Activated naive CD8-positive, alpha-beta T cell treated with anti-CD3 and anti-CD28 coated beads, Interleukin-2, amount 10 ng/mL, durations not matched to agents 7 days and 5 days (primary cell): ENCODE measurements at places on chromosomes 5 and 9.

GRCh38 chr5:82918311-82919031, 158.7 kb downstream of the TMEM167A start:
- DNase-seq, result no peak

DNA sequence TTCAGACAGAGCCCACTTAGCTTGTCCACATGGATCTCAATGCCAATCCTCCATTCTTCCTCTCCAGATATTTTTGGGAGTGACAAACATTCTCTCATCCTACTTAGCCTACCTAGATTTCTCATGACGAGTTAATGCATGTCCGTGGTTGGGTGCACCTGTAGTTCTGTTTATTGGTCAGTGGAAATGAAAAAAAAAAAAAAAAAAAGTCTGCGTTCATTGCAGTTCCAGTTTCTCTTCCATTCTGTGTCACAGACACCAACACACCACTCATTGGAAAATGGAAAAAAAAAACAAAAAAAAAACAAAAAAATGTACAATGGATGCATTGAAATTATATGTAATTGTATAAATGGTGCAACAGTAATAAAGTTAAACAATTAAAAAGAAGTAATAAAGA, 59.0 kb downstream of the BASP1 start:
- no peak for DNase-seq

DNA sequence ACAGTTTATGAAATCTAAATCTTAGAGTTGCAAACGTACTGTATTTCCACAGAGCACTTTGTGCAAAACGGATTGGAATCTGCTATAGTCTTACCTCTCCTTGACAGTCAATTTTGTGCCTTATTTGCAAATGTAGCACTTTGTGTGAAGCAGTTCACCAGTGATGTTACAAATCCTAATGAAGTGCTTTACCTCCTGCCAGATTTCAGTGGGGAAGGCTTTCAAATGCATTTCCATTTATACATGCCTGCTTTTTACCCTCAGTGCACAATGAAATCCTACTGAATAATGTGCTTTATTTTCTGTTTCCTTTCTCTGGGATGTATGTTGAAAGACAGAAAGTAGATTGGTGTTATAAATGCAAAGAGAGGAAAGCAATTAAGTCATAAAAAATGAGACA, 2141.6 kb upstream of the C9orf72 start:
- DNase-seq, result no peak

DNA sequence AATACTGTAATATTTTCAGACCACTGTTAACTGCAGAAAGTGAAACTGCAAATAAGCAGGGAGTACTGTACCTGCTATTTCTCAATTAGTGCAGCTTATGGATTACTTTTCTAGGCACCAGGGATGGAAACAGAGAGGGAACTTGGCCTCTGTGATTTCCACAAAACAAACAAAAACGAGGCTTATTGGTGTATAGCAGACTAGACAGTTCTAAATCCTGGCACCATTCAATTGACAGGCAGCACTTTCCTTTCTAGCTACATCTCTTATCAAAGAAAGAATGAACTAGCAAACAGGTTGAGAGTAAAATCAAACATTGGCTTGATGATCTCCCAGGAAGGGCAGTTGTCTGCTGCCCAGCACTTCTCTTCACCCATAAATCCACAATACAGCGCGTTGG, 16.0 kb upstream of the IL33 start:
- DNase-seq, result no peak

GRCh38 chr9:10339152-10339551, 273.6 kb downstream of the PTPRD start:
- DNase-seq, result no peak

GRCh38 chr5:149147676-149148075, 6.4 kb downstream of the ABLIM3 start:
- DNase-seq, result no peak

DNA sequence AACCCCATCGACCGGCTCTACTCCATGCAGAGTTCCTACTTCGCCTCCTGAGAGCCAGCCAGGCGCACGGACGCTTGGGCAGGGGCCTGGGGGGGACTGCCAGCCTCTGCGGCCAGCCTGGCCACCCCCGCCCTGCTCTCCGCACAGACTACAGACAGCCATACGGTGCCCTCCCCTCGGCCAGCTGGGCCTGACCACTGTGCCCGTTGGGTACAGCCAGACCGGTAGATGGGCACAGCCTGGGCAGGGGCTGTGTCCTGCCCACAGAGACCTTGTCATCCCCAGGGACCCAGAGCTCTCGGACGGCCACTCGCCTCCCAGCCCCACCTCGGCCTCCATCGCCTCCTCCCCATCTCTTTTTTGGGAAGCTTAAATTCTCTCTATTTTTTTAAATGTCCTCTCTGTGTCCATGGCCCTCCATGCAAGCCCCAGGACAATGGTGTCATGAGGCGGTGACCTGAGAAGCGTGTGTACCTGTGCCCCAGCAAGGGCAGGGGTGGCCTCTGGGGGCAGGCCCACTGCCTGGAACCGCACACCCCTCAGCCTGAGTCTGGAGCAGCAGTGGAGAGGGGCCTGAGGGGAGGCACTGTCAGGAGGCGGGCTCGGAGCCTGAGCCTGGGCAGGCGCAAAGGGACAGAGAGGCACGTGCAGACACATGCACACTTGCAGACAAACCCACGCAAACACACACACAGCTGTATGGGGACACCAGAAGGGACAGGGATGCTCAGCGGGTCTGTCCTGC, 82.8 kb downstream of the LMX1B start:
- DNase-seq, result no peak

DNA sequence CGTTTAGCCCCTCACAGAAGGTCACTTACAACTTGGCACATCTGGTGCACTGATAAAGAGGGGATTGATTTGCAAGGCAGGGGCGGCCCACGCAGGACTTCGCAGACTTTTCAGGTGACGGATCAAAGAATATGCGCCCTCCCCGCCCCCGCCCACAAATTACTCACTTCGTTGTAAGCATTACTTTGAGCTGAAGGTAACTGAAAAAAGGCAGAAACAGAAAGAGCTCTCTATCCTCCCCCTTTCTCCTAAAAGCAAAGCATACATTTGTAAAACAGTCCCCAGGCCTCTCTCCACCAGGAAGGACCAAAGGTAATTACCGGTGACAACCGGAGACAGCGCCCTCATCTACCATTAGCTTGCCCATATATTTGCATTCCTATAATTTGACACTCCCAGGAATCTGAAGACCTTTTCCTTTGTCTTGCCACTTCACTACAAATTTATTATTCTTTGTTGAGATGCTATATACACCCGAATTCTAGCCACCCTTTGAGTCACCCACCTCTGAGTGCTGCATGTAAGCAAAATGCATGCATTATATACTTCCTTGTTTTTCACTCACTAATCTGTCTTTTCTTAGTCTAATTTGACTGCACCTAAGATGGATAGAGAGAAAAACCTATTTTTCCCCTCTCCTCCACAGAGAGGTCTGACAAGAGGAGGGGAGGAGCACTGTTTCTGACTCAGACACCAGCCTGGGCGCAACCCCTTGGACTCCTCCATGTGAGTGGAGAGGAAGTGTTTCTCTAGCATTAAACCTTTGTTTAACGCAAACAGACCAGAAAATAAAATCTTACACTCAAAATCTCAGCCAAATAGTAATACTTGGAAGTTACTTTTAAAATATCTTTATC, 74.7 kb upstream of the SPIN1 start:
- no peak for DNase-seq

- no peak for DNase-seq
Measured at GRCh38 chr9:87950765-87951488, 23.4 kb downstream of the CDK20 start.

GRCh38 chr5:41885286-41885685, 15.1 kb upstream of the OXCT1 start:
- no peak for DNase-seq

- no peak for DNase-seq
Measured at GRCh38 chr9:82560457-82560904, 502.5 kb downstream of the RASEF start.

DNA sequence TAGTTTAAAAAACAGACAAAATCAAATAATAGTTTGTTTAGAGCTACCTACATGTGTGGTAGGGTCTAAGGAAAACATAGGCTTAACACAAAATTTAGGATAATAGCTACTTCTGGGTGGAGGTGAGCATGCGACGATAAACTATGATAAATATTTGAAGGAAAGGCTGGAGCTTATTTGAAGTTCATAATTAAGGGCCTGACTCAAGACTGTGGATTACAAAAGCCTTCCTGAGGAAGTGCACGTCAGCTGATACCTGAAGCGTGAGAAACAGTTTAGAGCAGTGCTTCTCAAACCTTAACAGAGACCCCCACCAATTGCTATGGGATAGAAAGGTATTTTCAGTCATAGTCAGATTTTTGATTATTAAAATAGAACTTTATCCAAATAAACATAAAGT, 20.4 kb upstream of the UBLCP1 start:
- no peak for DNase-seq

- DNase-seq, result no peak
Measured at GRCh38 chr5:32506201-32506661, 61.7 kb upstream of the ZFR start.

DNA sequence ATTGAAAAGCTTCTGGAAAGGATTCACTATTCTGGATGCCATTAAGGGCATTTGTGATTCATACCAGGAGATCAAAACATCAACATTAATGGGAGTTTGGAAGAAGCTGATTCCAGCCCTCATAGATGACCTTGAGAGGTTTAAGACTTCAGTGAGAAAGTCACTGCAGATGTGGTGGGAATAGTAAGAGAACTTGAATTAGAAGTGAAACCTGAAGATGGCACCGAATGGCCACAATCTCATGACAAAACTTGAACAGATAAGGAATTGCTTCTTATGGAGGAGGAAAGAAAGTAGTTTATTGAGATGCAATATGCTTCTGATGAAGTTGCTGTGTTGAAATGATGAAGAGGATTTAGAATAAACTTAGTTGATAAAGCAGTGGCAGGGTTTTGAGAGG, 254.6 kb upstream of the SLC24A2 start:
- no peak for DNase-seq

DNA sequence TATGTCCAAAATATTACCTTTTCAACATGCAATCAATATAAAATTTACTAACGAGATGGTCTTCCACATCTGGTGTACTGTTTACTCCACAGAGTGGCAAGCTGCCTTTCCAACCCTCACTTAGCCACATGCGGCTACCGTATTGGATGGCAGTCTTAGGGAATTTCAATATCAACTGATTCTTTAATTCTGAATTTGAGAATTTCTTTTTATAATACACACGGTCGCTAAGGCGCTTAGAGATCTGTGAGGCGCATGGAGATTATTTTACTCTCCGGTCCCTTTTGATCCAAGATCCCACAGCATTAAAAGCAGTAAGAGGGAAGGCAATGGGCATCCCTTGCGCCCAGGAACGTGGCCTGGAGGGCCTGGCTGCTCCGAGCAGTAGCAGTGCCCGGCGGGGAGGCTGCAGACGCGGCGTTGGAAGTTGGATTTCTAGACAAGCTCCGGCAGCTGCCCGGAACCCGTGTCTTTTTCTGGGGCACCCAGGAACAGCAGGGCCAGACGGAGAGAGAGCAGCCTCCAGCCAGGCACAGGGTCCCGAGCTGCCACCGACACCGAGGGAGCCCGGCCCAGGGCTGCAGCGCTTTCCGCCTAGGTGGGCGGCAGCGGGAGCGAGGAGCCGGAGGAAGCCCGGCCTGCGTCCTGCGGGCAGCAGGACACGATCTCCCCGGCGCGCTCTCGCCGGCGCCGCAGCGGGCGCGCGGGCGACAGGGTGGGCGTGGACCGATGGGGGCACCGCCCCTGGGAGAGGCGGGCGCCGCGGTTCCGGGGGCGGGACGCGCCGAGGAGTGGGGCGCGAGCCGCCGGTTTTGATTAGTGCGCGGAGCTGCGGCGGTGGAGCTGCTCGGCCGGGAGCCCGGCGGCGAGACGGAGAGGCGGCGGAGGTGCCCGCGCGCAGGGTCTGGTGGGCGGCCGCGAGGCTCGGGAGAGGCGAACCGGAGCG, at the start of gene UGCG:
Gene UGCG, plus strand, starts transcription at position 819 of the 946 bp plus-strand sequence. CDS start 402 bp downstream, outside the sequence.
- DNase-seq, result peak; percentile 95

DNA sequence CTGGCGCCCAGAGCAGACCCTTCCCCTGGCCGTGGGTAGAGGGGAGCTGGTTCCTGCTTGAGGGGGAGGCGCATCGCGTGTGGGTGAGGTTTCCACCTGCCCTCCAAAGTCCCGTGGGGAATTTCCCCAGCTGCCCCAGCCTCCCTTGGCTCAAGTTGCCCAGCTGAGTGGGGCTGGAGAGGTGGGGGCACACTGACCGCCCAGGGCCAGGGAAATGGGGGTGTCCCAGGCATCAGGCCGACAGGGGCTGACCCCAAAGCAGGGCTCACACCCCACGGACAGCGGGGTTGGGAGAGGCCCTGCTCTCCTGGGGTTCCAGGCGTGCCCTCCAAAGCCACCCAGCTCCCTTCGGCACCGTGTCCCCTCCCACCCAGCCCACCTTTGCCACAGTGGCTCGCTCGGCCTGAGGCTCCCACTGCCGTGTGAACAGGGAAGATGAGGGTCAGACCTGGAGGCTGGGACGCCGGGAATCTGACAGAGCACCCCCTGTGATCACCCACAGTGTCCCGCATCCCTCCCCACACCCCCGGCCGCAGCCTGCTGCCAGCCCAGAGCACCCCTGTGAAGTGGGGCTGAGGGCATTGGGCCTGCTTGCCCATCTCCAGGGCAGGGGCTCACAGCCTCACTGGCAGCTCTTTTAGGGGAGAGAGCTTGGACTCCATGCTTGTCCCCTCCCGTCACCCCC, 933 bp upstream of the EGFL7 start:
- DNase-seq, result peak; percentile 34

DNA sequence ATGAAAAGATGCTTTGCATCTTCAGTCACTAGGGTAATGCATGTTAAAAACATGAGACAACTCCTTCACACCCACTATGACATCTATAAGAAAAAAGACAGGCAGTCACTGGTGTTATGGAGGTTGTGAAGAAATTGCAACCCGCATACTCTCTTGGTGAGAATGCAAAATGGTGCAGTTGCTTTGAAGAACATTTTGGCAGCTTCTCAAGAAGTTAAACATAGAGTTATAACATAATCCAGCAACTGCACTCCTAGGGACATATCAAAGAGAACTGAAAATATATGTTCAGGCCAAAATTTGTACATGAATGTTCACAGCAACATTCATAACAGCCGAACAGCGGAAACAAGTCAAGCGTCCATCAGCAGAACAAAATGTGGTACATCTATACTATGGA, 46.3 kb upstream of the TBC1D9B start:
- no peak for DNase-seq

DNA sequence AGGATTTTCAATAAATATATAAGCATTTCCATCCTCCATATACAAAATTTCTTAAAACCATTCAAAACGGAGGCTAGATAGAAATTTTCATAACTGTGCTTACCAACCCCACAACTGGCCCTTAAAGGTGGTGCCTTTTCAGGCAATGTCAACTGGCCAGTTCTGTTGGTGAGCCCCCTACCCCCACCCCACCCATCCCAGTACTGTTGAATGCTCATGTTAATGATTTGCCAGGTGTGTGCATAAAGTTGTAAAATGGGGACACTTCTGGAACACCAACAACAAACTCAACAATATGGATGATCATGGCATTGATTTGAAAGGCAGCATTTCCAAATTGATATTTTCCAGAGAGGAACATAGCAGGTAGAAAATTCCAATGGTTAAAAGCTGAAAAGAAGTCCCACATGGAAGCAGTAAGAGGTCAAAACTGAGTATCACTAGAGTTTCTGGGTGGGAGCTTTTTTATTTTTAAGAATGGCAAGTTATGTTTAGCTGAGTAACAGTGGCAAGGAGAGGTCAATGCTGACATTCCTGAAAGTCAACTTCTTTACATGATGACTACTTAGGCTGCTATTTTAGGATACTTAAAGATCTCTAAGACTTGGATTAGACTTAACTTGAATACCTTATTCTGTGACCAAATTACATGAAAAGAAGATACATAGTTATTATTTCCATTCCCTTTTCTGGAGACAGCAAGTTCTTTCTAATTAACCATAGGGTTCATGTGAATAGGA, 2.7 kb downstream of the LEAP2 start:
- no peak for DNase-seq
